ENCODE measurements at places on chromosomes 16 and 17.

- no peak for DNase-seq
Measured at GRCh38 chr17:77499699-77500435, 359.1 kb downstream of the SEC14L1 start.

- no peak for DNase-seq
Measured at GRCh38 chr17:54980375-54980774, 11.8 kb downstream of the STXBP4 start.

- no peak for DNase-seq
Measured at GRCh38 chr17:15468126-15468525, 705 bp upstream of the CDRT4 start.

GRCh38 chr16:10812312-10813098, 6.1 kb downstream of the TVP23A start:
- no peak for DNase-seq

- DNase-seq: no peak
Measured at GRCh38 chr16:29765167-29766032, 12.7 kb upstream of the ZG16 start.

- no peak for DNase-seq
Measured at GRCh38 chr16:74888232-74888862, 96.6 kb downstream of the WDR59 start.

DNA sequence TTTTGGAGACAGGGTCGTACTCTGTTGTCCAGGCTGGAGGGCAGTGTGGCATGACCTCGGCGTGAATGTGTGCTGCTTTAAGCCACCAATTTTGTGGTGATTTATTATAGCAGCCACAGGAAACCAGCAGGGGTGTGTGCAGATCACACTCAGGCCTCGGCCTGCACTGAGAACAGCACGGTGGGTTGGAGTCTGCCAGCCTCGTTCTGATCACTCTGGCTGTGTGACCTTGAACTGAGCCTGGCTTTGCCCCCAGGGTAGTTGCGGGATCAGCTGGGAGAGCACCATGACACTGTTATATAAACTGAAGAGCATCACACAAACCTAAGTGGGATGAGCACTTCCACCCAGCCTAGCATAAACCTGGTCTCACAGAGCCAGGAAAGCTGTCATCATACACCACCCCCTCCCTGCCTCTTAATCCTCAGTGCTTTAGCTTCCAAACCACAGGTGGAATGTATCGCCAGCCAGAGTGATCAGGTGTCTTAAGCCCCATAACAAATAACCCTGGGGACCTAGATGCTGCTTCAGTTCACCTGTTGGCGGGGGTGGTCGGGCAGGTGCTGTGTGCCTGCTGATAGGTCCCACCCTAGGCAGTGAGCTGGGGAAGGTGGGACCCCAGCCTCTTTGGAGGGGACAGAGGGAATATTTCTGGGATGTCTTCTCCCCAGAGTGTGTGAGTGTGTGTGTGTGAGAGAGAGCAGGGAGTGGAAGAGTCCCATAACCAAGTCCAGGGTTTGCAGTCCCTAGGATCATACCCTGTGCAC, 28.6 kb upstream of the NDRG4 start:
- DNase-seq: no peak

DNA sequence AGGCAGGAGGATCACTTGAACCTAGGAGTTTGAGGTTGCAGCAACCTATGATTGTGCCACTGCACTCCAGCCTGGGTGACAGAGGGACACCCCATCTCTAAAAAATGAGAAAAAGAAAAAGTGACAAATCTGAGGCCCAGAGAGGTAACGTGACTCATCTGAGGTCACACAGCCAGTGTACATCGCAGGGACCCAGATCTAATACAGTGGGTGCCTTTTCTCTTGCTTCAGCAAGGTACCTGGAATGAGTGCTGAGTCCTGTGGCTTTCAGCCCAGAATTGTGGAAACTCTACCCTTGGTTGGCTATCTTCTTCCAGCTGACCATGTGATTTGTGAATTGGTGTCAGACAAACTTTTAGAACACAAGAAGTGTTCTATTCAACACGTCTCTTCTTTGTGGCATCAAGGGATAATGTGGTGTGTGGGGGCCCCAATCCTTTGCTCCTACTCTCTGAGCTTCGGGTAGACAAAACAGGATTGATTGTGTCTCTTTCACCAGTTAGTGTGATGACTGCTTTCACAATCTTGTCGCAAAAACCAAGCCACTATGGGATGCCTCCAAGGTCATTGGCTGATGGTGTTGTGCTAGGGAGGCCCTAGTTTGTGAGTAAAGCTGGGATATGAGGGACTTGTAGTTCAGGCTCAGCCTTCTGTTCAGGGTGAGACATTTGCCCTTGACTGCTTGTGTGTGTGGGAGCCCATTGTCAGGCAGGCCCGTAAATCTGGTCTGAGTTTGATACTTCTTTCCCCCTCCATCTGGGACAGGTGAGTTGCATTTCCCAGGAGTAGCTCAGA, 71.0 kb downstream of the MSI2 start:
- DNase-seq: no peak

GRCh38 chr16:2687531-2688308, 5.4 kb downstream of the KCTD5 start:
- no peak for DNase-seq

GRCh38 chr16:71698491-71698890, 26.0 kb downstream of the PHLPP2 start:
- DNase-seq: no peak
